ENCODE measurements at places on chromosomes 12 and 14. TPM values are rescaled to one million over a fixed set of nuclear protein-coding genes. Genes with fewer than 3 reads are reported as not detected.

DNA sequence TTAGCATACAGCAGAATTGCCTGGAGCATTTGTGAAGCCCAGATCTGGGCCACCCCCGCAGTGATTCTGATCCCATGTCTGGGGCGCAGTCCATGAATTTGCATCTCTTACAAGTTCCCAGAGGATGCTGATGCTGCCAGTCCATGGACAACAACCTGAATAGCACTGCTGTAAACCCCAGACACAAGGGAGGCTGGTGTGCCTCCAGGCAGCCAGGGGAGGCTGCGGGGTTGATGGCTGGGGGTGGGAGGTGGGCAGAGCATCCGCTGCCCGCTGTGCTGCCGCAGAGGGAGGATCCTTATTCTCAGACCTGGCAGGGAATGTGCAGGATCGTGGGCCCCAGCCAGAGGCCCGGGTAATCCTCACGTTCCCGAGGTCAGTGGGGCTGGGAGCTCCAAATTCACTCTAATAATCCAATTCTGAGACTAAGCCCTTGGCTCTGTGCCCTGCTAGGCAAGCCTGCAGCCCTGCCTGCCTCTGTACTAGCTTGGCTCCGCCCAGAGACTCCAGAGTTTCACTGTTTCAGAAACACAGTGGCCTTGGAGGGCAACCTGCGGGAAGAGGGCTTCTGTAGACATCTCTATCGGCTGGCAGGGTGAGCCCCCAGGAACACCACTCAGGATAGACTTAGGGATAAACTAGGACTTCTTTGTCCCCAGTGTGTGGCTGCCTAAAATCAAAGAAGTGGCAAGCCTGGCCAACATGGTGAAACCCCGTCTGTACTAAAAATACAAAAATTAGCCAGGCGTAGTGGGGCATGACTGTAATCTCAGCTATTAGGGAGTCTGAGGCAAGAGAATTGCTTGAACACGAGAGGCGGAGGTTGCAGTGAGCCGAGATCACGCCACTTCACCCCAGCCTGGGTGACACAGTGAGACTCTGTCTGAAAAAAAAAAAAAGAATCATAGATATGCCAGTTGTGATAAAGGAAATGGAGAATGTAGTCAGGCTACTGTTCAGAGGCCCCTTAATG is 17.8 kb upstream of the MLEC start:
- DNase-seq: peak; percentile 80

- DNase-seq: no peak
Observed at GRCh38 chr14:46230540-46230939, 421.0 kb downstream of the RPL10L start.

GSG1 gene
- not detected for total RNA-seq

- DNase-seq: no peak
Observed at GRCh38 chr14:68551045-68551683, 241.7 kb downstream of the ZFP36L1 start.

DNA sequence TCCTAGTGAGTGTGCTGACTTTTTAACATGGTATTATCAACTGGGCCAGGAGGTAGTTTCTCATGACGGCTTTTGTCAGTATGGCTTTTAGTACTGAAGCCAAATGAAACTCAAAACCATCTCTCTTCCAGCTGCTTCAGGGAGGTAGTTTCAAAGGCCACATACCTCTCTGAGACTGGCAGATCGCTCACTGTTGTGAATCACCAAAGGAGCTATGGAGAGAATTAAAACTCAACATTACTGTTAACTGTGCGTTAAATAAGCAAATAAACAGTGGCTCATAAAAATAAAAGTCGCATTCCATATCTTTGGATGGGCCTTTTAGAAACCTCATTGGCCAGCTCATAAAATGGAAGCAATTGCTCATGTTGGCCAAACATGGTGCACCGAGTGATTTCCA is 141.1 kb downstream of the HMGA2 start:
- DNase-seq: no peak

DNA sequence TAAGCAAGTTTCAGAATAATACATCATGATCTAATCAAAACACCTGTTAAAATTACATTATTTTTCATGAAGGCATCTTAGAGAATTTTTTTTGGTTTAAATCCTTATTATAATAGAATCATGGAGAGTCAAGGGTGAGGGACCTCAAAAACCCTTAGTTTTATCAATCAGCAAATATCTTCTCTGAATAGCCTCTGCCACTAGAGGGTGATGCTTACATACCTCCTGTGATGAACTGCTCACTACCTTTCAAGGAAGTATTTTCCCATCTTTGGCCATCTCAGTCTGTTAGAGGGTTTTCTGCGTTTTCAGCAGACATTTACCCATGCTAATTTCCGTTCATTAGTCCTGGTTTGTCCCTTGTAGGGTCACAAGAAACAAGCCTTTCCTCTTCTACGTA is 200.2 kb downstream of the TRHDE start:
- DNase-seq: no peak

- DNase-seq: peak; percentile 62
Observed at GRCh38 chr14:55780156-55780946, 200.3 kb downstream of the KTN1 start.

HIF1A gene
- 164 TPM for total RNA-seq

DNA sequence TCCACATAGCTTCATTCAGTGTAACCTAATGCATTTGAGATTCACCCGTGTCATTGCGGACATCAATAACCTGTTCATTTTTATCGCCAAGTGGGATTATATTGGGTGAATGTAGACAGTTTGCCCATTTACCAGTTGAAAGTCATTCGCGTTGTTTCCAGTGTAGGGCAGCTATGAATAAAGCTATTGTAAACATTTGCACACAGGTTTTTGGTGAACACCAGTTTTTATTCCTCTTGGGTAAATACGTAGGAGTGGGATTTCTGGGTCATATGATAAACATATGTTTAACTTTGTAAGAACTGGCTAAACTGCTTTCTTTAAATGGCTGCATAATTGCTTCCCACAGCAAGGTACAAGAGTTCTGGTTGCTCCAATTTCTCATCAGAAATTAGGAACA is 33.6 kb downstream of the C14orf132 start:
- no peak for DNase-seq

- DNase-seq: no peak
Observed at GRCh38 chr12:52942066-52942900, 6.6 kb upstream of the KRT18 start.

DNA sequence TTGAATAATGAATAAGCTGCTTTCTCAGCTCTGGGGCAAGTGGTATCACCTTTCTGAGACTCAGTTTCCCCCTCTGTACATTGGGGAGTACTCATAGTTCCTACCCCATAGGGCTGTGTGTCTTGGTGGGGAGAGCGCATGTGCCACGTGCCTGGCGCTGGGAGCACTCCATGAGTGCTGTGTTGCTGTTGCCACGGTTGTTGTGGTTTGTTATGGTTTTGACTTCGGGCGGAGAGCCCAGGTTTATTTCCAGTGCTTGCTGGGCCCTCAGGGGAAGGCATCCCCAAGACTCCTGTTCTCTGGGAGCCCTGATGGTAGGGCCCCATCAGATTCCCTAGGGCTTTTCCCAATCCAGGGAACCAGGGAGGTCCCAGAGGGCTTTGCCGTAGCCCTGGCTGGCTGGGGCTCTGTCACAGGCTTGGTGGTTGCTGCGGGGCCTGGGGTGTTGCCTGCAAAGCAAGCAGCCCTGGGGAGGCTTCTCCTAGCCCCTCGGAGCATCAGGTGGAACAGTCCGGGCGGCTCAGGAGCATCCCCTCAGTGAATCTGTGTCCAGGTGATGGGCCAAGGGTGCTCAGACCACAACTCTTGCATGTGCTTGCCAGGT is 18.6 kb downstream of the SH2B3 start:
- DNase-seq: no peak

- no peak for DNase-seq
Observed at GRCh38 chr14:66442953-66443571, 43.1 kb upstream of the CCDC196 start.

GRCh38 chr12:38139456-38139855 is 177.1 kb upstream of the ALG10B start:
- no peak for DNase-seq

TMEM119 gene
- 14.7 TPM for total RNA-seq

DNA sequence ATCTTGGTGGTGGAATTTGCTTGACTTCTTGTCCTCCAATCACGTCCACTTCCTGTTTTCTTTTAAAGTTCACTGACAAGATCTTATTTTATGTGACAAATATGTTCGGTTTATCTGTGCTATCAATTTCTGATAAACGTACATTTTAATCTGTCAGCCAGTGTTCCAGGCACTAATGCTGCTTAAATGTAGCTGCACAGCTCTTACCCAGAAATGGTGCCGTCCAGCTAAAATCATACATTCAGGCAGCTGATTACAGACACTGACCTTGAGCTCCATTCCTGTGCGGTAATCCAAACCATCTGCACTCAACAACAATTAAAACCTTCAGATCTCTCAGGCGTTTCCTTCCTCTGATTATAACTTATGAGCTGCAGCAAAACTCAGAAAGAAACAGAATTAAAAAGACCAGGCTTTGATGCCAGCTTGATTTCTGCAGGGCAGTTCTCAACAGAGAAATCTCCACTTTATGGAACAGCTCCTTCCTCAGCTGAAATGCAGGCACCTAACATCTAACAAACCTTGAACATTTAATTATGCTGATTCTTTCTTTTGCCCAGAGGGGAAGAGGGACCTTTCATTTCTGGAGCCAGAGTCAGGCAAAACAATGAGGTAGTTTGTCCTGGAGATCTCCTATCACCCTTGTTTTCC is 26.4 kb upstream of the RASSF3 start:
- no peak for DNase-seq

- no peak for DNase-seq
Observed at GRCh38 chr12:88141425-88141773, 489 bp downstream of the CEP290 start.

- peak; percentile 65 for DNase-seq
Observed at GRCh38 chr14:92656306-92657081, 91.9 kb downstream of the LGMN start.

HOXC9 gene
- 2.6 TPM for total RNA-seq

GRCh38 chr14:98633380-98633779 is 638.6 kb downstream of the BCL11B start:
- no peak for DNase-seq

- DNase-seq: no peak
Observed at GRCh38 chr12:43937947-43938346, 102.1 kb downstream of the TMEM117 start.

INSM2 gene
- total RNA-seq: not detected

GRCh38 chr14:39488600-39488999 is 56.4 kb upstream of the FBXO33 start:
- DNase-seq: no peak

DNA sequence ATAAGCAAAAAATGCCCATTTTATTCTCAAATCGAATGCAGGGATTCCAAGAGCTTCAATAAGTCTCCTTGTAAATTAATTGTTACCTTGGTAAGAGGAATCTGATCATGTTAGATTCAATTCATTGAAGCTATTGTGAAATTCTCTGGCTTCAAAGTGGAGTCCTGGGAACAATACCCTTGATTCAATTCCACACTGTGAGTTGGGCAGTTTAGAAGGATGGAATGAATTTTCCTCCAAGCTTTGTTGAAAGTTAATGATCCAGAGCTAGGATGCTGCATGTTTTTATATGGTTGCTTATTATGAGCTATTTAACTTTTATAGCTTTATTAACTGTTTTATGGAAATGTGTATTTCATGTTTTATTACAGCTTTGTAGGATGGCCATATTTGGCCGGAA is 89.9 kb upstream of the IGF1 start:
- DNase-seq: no peak

- peak; percentile 79 for DNase-seq
Observed at GRCh38 chr14:106044949-106045596, 518.7 kb downstream of the TMEM121 start.

DNA sequence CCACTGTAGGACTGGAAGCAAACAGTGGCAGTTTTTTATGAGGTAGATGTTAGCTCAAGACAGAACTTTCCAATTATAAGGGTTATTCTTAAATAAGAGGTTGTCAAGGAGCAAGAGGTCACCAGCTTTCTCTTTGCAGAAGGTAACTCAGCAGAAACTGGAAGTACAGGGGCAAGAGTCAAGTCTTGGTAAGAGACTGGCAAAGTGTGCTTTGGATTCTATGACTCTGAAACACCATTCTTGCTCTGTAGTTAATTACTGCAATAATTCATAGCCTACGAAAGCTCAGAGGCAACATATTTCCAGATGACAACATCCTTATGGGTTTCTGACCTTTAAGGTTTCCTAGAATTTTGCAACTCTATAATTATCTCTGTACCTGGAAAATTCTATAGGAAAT is 51.3 kb downstream of the RMST start:
- DNase-seq: no peak

Data from aorta (tissue), 5 donors.